K562 (cell line): ENCODE measurements at places on chromosomes 6 and 20. TPM values are rescaled to one million over a fixed set of nuclear protein-coding genes. Genes with fewer than 3 reads are reported as not detected.

- no peak for DNase-seq
Measured at GRCh38 chr20:48601798-48602197, 226.0 kb downstream of the PREX1 start.

DNA sequence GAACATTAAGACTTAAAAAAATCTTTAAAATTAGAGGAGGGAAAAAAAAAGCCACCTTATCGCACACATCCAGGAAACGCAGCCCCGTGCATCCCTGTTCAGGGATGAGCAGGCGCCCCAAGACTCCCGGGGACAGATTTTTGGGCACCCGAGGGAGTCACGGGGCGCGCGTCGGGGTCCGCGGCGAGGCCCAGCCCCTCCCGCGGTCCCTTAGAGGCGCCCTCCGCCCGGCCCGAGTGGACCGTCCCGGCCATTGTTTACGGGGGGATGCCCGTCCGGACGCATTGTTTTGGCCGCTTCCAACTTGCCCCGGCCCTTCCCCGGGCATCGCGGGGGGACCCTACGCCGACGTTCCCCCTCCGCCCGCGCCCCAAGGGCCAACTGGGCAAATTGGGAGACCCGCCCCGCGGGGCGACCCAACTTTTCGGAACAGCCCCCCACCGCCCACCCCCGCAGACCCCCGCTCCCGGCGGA, 610 bp downstream of the ZNF217 start:
- no peak for DNase-seq

- DNase-seq = no peak
Measured at GRCh38 chr6:152130441-152130840, 323.0 kb downstream of the ESR1 start.

GRCh38 chr20:54200487-54201267, 7.2 kb upstream of the PFDN4 start:
- DNase-seq = no peak

DNA sequence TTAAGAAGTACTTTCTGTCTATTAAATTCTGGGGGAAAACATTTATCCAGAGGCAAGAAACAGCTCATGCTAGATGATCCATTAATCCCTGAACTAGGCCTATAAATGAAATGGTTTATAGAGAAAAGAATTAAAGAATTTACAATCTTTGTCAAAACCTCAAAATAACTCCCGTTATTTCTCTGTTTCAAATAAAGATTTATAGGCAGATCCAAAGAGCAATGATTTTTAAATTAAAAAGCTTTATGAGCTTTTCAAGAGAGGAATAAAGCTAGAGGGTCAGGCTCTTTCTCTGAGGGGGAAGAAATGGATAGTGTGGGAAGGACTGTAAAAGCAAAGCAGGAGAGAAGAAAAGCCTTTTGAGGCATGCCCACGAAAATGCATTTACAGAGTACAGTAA, 82.5 kb upstream of the OGFRL1 start:
- DNase-seq = no peak

- DNase-seq = no peak
Measured at GRCh38 chr6:73951183-73951582, 255.2 kb downstream of the CD109 start.

DNA sequence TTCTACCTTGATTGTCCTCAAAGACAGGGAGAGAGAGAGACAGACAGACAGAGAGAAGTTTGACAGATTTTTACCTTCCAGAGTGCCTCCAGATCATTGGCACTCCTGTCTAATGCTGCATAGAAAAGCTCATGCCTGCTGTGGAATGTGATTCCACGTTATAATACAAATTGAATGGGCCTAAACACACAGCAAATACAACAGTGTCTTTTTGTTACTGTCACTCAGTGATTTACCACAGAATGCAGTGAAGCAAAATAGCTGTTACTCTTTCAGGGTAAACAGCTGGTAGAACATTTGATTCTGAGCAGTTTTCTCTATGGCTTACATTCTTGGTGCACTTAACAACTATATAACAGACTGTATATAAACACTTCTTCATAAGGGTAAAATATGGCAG, 558.7 kb downstream of the LMBRD1 start:
- DNase-seq = no peak

DNA sequence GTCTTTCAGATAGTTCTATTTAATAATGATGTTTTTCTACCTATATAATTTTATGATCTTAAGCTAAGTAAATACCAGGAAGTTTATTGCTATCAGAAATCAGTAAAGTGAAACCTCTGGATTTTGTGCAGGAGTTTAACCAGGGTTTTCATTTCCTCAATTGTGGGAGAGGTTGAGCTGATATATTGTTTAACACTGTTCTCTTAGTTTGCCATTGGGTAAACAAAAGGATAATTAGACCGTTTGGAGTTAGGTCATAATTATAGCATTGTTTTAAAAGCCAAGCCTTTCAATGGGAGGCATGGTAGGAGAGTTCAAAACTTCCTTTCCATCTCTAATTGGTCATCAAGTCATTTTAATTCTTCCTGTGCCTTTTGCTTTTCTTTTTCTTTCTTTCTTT, 58.7 kb downstream of the STXBP5 start:
- DNase-seq = no peak

- DNase-seq = no peak
Measured at GRCh38 chr20:2086177-2086979, 15.2 kb upstream of the STK35 start.

DNA sequence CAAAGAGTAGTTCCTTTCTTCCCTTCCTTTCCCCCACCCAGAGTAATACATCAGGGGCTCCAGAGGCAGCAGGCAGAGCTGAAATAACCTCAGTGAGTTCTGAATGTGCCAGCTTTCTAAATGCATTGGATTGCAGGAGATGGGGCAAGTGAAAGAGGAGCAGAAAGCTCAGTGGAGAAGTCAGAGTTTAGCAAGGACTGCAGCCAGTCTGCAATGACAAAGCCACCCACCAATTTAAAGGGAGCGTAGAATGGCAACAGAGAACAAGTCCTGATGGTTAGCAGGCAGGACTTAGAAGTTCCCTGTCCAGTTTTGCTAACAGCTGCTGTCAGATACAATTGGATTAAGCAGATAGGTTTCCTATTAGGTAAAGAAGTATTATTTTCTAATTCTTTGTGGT, 203.4 kb upstream of the RIN2 start:
- no peak for DNase-seq

GRCh38 chr20:53534037-53534436, 59.6 kb downstream of the ZNF217 start:
- no peak for DNase-seq

DNA sequence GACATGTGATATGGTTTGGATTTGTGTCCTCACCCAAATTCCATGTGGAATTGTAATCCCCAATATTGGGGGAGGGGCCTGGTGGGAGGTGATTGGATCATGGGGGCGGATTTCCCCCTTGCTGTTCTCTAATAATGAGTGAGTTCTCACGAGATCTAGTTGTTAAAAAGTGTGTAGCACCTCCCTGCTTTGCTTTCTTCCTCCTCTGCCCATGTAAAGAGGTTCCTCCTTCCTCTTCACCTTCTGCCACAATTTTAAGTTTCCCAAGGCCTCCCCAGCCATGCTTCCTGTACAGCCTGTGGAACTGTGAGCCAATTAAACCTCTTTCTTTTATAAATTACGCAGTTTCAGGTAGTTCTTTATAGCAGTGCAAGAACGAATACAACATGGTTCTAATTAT, 2.1 kb upstream of the ZNF451 start:
- no peak for DNase-seq

GRCh38 chr6:157840776-157841175, 17.7 kb downstream of the SNX9 start:
- peak; percentile 62 for DNase-seq

- no peak for DNase-seq
Measured at GRCh38 chr20:3194617-3195280, 9.7 kb downstream of the DDRGK1 start.

DNA sequence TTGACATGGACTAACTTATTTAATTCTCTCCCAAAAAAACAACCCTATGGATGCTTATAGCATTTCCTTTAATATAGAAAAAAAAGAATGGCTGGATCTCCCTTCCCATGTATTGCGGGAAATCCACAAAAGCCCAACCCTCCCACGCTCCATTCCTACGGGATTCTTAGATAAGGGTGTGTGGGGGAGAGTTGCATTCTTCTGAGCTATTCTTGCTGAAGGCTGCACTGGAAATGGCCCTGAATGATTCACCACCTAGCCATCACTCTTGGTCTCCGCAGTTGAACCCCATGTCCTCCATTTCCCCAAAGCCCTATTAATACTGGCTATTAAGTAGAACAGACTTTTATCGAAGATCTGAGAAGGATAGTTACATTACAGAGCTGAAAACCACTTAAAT, 41.9 kb upstream of the ADGRF5 start:
- no peak for DNase-seq

- no peak for DNase-seq
Measured at GRCh38 chr6:56032715-56033260, 157.4 kb upstream of the BMP5 start.

GRCh38 chr6:158958504-158959386, 41.3 kb downstream of the RSPH3 start:
- no peak for DNase-seq

DNA sequence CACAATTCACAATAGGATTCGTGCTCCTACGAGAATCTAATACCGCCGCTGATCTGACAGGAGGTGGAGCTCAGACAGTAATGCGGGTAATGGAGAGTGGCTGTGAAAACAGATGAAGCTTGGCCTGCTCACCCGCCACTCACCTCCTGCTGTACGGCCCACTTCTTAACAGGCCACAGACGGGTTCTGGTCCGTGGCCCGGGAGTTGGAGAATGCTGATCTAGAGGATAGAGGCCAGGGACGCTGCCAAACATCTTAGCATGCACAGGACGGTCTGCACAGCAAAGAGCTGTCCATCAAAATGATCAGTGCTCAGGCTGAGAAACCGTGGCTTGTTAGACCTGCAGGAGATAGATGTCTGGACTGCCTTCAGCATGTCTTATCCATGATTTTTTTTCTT, 186.4 kb downstream of the SASH1 start:
- DNase-seq = no peak

ZNF133 gene
- 3.7 and 5.1 TPM in 2 replicates for total RNA-seq

VSTM2L gene
- total RNA-seq = not detected in 2 replicates

TAGAP gene
- 0.07 and 0.27 TPM in 2 replicates for total RNA-seq

GCNT2 gene
- total RNA-seq = 1.3 and 1.8 TPM in 2 replicates

SPATS1 gene
- total RNA-seq = not detected in 2 replicates

SLA2 gene
- 0.07 and 0.13 TPM in 2 replicates for total RNA-seq

HLA-B gene
- total RNA-seq = 9.7 and 11.5 TPM in 2 replicates

C6orf118 gene
- not detected in 2 replicates for total RNA-seq

GSTA1 gene
- 0.42 and 0.45 TPM in 2 replicates for total RNA-seq

LPIN3 gene
- 6.9 and 7.9 TPM in 2 replicates for total RNA-seq
